ENCODE measurements at places on chromosomes 1 and 21.
A peak's percentile ranks its signal among the peaks of the same experiment; 100 is the strongest.

DNA sequence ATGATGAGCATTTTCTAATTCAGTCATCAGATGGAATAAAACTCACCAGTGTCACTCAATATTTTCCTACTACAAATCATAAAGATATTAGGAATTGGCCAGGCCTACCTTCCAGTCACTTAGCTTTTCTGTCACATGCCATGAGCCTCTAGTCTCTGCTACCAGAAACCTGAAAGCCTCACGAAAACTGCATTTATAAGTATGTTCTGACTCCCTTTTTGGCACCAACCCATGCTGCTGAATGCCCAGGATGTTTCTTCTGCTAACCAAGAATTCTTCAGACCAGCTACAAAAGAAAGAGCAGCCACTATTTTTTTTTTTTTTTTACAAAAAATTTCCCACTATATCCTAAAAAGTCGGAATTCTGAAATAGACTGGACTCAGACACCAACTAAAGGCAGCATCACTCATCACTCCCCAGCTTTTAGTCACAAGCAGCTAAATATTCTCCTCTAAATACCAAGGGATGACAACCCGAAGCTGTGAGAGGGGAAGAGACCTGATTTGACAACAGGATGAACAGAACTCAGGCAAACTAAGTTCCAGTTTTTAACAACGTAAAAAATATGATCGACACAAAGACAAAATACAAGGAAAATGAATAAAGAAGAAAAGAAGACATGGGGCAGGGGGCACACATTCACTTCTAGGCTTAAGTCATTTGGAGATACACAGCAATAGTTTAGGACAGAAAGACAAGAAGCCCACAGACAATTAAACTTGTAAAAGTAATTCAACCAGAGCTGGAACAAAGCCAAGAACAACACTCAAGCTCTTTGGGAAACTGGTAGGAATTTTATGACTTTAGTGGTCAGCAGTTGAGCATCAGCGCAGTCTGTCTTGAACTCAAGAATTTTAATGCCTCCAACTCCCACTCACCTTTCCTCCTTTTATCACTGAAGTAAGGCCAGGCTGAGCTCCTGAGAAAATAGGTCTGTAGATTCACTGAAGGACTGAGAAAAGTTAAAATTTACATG, 1.7 kb downstream of the DCAF8 start:
- peak; percentile 59 for DNase-seq

DNA sequence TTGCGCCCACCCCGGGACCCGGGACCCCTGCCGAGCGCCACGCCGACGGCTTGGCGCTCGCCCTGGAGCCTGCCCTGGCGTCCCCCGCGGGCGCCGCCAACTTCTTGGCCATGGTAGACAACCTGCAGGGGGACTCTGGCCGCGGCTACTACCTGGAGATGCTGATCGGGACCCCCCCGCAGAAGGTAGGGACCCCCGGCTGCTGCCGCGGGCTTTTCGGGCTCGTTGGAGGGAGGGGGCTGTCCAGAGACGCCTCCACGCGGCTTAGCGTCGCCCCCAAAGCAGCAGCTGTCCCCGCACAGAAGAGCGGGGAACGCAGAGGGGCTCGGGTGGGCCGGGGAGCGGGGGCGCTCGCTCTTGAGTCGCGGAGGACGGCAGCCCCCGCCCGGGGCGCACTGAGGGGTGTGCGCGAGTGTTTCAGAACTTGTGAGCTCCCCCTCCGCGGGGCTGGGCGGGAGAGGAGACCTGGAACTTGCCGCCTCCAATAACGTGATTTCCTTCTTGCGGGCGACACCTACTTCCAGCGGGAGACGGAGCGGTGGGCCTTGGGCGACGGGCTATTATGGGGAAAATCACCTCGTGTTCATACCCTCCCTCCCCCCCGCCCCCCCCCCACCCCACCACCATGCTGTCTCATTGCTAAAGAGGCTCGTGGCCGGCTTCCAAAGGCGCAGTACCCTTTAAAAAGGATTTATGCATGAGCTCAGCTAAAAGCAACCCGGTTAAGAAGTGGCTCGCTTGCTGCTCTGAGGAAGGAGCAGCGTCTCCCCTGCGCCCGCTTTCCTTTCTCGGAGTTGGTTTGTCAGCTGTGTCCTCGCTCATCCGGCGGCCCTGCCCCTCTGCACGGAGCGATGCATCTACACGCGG, 664 bp downstream of the BACE2 start:
- no peak for DNase-seq

DNA sequence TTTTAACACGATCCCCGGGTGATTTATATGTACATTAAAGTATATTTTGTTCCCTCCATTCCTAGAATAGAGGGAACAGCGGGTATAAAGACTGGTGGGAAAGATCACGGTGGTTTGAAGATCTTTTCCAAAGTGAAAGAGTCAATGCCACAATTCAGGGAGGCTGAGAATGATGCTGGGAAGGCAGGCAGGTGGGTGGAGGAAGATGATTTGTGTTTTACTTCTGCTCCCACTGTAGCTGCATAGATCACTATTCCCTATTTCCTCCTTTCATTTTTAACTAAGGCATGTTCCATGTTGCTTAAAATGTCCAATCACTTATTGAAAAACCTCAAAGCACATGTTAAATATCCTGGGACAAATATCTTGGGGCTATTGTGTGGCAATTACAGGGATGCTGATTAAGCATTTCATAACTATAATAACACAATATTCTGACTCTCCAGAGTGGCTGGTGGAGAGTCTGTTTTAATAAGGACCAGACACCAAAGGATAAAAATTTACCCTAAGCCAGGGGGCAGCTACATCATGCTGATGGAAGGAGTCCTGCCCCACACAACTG, 8.4 kb upstream of the LYST start:
- no peak for DNase-seq

GRCh38 chr1:40381268-40382107, 8.0 kb downstream of the SMAP2 start:
- DNase-seq, result peak; percentile 50

GRCh38 chr1:8047112-8047511, 21.0 kb upstream of the ERRFI1 start:
- no peak for DNase-seq

DNA sequence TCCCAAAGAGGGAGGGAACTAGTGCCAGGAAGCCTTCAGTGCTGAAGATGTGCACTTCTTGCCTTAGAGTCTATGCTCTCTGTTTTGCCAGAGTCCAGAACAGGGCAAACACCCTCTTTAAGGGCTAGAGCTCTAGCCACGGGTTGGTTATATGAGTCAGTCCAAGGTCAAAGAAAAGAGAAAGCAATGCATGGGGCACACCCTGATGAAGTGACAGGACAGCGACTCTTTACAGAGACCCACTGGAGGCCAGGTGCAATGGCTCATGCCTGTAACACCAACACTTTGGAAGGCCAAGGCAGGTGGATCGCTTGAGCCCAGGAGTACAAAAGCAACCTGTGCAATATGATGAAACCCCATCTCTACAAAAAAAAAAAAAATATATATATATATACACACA, 86.1 kb downstream of the TGFBR3 start:
- no peak for DNase-seq

DNA sequence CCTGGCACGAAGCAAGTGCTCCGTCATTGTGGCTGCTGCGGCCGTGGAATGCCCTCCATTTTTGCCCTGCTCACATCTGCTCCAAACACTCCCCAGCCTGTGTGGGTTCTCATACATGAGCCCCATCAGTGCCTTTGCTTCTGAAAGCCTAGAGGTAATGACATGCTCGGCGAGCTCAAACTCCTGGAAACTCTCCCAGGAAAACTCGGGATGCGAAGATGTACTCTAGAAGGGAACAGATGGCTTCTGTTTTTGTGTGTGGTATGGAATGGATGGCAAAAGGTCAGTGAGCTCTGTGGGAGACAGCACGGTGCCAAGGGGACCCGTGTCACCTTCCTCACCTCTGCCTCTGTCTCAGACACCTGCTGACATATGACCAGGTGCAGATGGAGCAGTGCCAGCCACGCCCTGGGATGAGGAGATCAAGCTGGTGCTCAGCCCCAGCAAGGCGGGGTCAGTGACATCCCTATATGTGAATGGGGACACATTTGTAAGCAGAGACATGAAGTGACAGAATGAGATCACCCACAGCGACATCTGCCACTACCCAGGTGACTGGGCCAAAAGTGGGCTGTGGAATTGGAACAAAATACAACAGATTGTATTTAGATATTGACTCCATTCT, 84.1 kb upstream of the COX20 start:
- no peak for DNase-seq

GRCh38 chr1:38477811-38478210, 381.8 kb downstream of the RRAGC start:
- no peak for DNase-seq

- no peak for DNase-seq
Measured at GRCh38 chr1:26582836-26583460, 53.4 kb downstream of the RPS6KA1 start.

DNA sequence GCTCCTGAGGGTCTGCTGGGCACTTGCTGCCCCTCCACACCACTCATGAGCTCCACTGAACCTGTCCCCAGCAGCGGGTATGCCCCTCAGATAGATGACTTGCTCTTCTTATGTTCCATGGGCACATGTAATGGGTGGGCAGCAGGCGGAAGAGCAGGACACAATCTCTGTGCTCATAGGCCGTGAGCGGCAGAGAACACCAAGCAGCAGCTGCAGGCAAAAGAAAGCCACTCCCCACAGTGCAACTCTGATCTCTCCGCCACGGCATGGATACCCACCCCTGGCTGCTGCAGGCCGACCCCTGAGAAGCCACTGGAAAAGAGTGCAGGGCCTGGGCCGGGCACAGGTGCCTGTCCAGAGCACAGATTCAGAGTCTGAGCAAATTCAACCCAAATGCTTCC, 135.2 kb upstream of the RUNX3 start:
- no peak for DNase-seq

DNA sequence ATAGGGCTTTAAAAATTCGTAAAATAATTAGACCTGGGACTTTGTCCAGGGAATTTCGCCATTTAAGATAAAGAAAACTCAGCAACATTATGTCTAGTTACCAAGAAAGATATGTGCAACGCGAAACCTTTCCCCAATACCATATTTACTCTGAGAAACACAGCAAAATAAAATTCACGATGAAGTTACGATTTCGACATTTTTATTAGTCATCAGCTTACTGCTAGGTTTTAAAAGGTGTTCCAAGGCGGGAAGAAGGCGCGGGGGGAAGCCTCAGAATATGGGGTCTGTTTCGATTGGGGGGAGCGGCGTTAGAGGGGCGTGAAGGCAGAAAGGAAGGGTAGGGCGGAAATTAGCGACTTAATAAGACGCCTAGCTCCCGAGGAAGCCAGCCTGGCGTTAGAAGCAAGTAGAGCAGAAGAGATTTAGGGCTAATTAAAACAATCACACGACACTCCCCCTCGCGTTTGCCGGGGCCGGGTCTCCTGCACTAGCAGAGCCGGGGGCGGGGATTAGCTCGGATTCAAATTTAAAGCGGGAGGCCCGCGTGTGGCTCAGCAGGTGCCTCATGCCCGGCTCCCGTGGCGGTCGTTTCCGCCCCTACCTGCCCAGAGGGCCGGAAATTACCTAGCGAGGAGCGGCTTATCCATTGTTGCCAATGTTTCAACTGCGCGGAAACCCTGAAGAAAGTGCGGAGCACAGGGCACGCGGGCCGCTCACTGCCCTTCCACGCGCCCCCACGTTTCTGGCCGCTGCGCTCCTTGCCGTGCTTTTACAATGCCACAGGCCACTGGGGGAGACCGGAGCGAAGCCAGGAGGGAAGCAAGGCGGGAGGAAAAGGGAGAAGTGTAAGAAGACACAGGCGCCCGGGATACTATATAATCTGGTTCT, 795 bp upstream of the POU2F1 start:
- peak; percentile 66 for DNase-seq

- no peak for DNase-seq
Measured at GRCh38 chr1:51829058-51829457, 49.5 kb downstream of the NRDC start.

- DNase-seq, result no peak
Measured at GRCh38 chr1:175073061-175073460, 5.4 kb downstream of the TNN start.

GRCh38 chr21:46304955-46305354, 18.7 kb downstream of the C21orf58 start:
- DNase-seq, result peak; percentile 72

GRCh38 chr1:221497046-221497445, 244.8 kb downstream of the DUSP10 start:
- no peak for DNase-seq

- DNase-seq, result no peak
Measured at GRCh38 chr1:181767001-181767708, 283.8 kb downstream of the CACNA1E start.

DNA sequence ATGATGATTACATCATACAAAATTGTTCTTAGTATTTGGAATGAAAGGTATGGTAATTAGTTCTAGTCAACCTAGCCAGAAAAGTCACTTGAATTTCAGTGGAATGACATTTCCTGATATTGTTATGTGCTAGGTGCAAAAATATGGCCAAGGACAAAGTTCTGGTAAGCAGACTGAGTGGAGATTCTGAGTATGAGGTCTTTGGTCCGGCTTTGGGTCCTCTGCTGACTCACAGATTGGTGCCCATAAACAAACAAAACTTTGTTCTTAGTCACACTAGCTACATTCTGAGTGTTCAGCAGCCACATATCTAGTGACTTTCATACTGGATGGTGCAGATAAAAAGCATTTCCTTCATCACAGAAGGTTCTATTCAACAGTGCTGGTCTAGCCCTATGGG, 206.1 kb downstream of the ZNF648 start:
- no peak for DNase-seq

DNA sequence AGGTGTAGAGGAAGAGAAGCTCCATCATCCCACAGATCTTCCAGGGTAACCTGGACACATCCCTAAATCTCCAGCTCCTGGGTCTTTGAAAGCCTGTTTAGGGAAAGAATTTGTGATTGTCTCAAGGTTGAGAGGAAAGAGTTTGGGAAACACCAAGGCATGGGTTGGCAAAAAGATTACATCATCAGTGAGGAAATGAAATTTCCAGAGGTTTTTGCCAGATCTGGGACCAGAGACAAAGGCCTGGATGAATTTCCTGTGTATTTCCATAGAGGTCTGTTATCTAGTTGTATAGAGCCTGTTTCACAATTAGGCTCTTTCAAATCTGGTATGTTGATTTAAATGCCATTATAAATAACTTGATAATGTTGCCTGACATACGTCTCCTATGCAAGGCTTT, 82.3 kb downstream of the GPR89B start:
- no peak for DNase-seq

GRCh38 chr1:31627301-31627929, 9.9 kb downstream of the HCRTR1 start:
- DNase-seq, result no peak

- DNase-seq, result no peak
Measured at GRCh38 chr1:75430526-75430925, 180.4 kb downstream of the SLC44A5 start.

- no peak for DNase-seq
Measured at GRCh38 chr21:31744182-31744800, 12.4 kb upstream of the SCAF4 start.

- DNase-seq, result no peak
Measured at GRCh38 chr1:59986516-59987310, 60.1 kb upstream of the CYP2J2 start.

DNA sequence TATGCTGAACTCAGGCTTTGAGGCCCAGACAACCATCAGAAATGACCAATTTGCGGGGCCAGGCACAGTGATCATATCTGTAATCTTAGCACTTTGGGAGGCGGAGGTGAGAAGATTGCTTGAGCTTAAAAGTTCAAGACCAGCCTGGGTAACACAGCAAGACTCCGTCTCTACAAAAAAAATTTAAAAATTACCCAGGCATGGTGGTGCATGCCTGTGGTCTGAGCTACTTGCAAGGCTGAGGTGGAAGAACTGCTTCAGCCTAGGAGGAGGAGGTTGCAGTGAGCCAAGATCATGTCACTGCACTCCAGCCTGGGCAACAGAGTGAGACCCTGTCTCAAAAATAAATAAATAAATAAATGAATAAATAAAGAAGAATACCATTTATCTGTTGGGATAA, 156.5 kb downstream of the EIF4G3 start:
- DNase-seq, result no peak
